ENCODE measurements at places on chromosomes 5 and 9.

- no peaks in the 10 kb centered on the region for H3K36me3 ChIP-seq
- no peak overlapping the region for H3K4me3 ChIP-seq
- no peak for DNase-seq
- H3K4me1 ChIP-seq = no peaks in the 10 kb centered on the region
- H3K27me3 ChIP-seq = no peaks in the 10 kb centered on the region
Measured at GRCh38 chr5:50576686-50577256, 89.7 kb upstream of the PARP8 start.

- H3K4me1 ChIP-seq = peaks cover 33% of the 10 kb centered on the region
- H3K27ac ChIP-seq = peak overlapping the region; percentile 66
- no peaks in the 10 kb centered on the region for H3K27me3 ChIP-seq
- H3K36me3 ChIP-seq = no peaks in the 10 kb centered on the region
- DNase-seq = no peak
- no peak overlapping the region for H3K4me3 ChIP-seq
Measured at GRCh38 chr5:140038373-140038957, 4.6 kb downstream of the NRG2 start.

DNA sequence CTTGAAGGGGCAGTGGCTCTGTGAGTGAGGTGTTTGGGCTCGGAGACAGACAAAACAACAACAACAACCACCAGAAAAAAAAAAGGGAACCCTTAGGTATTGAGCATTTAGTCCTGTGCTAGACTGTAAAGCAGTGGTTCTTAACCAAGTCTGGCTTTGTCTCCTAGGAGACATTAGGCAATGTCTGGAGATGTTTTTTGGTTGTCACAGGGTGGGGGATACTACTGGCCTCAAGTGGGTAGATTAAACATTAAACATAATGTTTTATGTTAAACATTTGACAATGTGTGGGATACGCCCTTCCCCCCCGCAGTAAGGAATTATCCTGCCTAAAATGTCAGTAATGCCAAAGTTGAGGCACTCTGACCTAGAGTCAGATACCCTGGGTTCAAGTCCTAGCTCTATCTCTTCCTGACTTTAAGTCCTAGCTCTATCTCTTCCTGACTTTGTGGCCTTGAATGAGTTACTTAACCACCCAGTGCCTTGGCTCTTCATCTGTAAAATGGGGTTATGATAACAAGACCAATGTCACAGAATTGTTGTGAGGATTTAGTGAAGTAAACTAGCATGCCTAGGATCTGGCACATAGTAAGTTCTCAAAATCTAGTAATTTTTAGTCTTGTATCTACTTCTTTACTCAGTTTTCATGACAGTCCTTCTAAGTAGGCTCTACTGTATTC is 1.8 kb downstream of the TRIM32 start:
- peaks cover 64% of the 10 kb centered on the region for H3K4me1 ChIP-seq
- no peak overlapping the region for H3K27ac ChIP-seq
- no peaks in the 10 kb centered on the region for H3K27me3 ChIP-seq
- no peak overlapping the region for H3K4me3 ChIP-seq
- DNase-seq = no peak
- H3K36me3 ChIP-seq = no peaks in the 10 kb centered on the region

DNA sequence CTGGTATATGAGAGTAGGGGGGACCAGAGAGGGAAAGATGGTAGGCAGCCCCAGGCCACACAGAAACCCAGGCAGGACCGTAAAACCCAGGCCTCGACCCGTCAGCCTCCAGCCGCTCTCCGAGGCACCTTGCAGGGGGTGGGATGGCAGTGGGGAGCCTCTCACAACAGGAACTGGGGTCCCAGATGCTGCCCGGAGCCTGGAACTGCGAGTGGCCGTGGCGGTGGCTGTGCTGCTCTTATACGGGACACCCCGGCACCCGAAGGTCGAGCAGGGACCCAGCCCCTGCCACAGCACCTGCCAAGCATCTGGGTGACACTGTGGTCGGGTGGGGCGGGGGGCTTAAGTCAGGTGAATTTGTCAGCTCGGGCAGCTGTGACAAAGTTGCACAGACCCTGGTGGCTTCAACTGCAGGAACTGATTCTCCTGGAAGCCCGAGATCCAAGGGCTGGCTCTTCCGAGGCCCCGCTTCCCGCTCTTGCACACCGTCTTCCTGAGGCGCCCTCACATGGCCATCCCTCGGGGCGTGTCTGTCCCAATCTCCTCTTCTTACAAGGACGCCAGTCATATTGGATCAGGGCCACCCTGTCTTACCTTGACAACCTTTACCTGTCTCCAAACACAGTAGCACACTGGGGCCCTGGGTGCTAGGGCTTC is 47.6 kb upstream of the EGFL7 start:
- peak overlapping the region; percentile 32 for H3K27ac ChIP-seq
- no peaks in the 10 kb centered on the region for H3K36me3 ChIP-seq
- no peak overlapping the region for H3K4me3 ChIP-seq

- H3K27me3 ChIP-seq = peaks cover 71% of the 10 kb centered on the region
- H3K36me3 ChIP-seq = no peaks in the 10 kb centered on the region
- peaks cover 68% of the 10 kb centered on the region for H3K4me1 ChIP-seq
- DNase-seq = no peak
- H3K27ac ChIP-seq = no peak overlapping the region
Measured at GRCh38 chr9:130662099-130662969, 2.1 kb upstream of the PRDM12 start.

- DNase-seq = no peak
- no peaks in the 10 kb centered on the region for H3K27me3 ChIP-seq
- H3K36me3 ChIP-seq = no peaks in the 10 kb centered on the region
- H3K4me3 ChIP-seq = no peak overlapping the region
- no peak overlapping the region for H3K27ac ChIP-seq
Measured at GRCh38 chr9:20863945-20864344, 167.5 kb downstream of the HACD4 start.

DNA sequence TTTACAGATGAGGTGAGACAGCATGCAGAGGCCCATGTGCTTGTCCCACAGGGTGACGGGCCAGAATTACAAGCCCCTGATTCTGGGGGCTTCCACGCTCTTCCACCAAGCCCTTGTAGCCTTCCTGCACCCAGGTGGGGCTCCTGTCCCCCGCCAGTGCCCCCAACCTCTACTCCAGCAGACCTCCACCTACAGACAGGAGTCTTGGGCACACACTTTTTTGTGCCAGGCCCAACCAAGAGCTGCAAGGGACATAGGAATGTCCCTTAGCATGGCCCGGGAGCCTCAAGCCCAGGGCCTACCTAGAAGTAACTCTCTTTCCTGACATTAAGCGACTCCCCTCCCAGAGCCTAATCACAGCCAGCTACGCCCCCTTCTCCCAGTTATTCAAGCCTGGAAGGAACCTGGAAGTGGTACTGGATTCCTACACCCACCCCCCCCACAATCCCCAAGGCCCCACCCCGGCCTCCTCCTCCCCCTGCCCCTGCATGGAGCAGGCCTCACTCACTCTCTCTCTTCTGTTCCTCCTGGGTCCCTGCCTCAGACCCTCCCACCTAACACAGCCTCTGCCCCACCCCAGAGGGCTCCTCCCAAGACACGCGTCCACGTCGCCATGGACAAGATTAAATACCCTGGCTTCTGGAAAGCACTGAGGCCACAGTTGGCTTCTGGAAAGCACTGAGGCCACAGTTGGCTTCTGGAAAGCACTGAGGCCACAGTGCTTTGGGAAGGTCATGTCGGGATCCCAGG is 30.5 kb downstream of the ADAMTS2 start:
- no peak for DNase-seq
- H3K4me3 ChIP-seq = no peak overlapping the region
- H3K36me3 ChIP-seq = no peaks in the 10 kb centered on the region
- H3K27me3 ChIP-seq = no peaks in the 10 kb centered on the region
- H3K27ac ChIP-seq = no peak overlapping the region

GRCh38 chr5:111945535-111945934 is 188.5 kb upstream of the NREP start:
- no peaks in the 10 kb centered on the region for H3K4me1 ChIP-seq
- H3K27ac ChIP-seq = no peak overlapping the region
- no peaks in the 10 kb centered on the region for H3K27me3 ChIP-seq

GRCh38 chr9:92440751-92441046 is 16.4 kb upstream of the OMD start:
- H3K4me1 ChIP-seq = no peaks in the 10 kb centered on the region
- no peaks in the 10 kb centered on the region for H3K36me3 ChIP-seq
- no peaks in the 10 kb centered on the region for H3K27me3 ChIP-seq
- H3K27ac ChIP-seq = no peak overlapping the region
- no peak overlapping the region for H3K4me3 ChIP-seq
- DNase-seq = no peak

DNA sequence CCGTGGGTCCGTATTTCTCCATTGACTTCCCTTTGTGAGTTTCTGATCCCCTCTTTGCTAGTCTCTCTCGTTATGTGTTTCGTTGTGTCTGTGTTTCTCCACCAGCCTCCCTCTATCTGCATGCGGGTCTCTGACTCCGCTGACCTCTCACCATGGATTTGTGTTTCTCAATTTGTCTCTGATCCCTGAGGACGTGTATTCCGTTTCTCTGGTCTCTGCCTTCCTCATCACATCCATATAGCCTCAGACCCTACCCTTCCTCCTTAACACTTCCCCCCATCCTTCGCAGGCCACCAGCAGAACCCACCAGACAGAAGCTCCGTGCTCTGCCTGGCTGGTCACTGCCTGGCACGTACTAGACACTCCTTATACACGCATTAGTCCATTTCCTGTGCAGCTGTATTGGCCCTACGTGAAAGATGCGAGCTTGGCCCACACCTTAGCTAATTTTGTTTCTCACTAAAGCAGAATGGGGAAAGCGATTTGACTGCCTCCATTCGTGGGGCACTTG is 631 bp downstream of the B4GALT7 start:
- no peaks in the 10 kb centered on the region for H3K27me3 ChIP-seq
- peaks cover 6% of the 10 kb centered on the region for H3K36me3 ChIP-seq
- H3K4me3 ChIP-seq = peak overlapping the region; percentile 79
- peaks cover 33% of the 10 kb centered on the region for H3K4me1 ChIP-seq

DNA sequence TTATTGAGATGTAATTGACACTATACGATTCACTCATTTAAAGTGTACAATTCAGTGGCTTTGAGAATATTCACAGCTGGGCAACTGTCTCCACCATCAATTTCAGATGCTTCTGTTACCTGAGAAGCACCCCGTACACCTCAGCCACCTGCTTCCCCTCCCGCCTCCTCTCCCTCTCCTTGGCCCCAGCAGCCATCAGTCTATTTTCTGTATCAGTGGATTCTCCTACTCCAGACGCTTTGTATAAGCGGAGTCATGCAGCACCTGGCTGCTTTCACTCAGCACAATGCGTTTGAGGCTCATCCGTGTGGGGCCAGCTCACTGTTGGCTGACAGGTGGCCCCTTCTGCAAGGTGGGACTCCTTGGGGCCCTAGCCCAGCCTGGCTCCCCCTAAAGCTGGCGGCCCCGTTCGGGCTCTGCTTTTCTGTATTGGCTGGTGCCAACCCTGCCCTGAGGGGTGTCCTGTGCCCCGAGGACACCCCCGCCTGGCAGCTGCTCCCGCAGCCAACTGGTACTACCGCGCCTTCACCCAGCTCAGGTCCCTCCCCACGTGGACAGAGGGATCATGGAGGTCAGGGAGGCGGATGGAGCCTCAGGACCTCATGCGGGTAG is 124.4 kb upstream of the COL5A1 start:
- no peak for DNase-seq
- H3K4me3 ChIP-seq = no peak overlapping the region
- no peak overlapping the region for H3K27ac ChIP-seq
- H3K27me3 ChIP-seq = no peaks in the 10 kb centered on the region
- no peaks in the 10 kb centered on the region for H3K4me1 ChIP-seq

DNA sequence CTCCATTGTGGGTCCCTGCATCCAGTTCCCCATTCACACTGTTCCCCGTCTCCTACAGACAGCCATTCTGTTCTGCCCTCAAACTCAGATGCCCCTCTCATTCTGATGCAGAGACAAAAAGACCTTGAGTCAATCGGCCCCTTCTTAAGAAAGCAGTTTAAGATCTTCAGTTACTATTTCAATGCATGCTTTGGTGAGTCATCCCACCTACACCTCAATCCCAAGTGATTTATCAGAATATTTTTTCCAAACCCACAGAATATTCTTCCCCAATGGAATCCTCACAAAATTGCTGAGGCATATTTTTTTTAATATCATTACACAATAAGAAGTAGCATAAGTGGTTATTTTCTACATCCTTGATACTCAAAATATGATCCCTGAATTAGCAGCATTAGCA is 92.4 kb upstream of the SLC1A1 start:
- no peak for DNase-seq
- no peak overlapping the region for H3K27ac ChIP-seq
- no peak overlapping the region for H3K4me3 ChIP-seq
- no peaks in the 10 kb centered on the region for H3K27me3 ChIP-seq
- H3K4me1 ChIP-seq = no peaks in the 10 kb centered on the region

DNA sequence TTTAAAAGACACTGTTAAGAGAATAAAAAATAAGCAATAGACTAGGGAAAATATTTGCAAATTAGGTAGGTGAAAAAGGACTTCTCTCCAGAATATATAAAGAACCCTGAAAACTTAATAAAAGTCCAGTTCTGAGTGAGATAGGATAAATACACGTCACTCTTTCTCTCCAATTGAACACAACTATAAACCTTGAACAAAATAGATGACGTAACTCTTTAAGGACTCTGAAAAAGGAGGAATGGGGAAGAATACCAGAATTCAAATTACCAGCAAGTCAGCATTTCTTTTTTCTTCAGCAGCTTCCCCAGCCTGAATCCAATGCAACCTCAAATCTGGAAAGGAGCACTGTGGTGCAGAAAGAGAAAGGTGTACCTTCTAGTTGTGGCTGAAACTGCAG is 6.8 kb upstream of the WDR41 start:
- no peak overlapping the region for H3K4me3 ChIP-seq
- no peaks in the 10 kb centered on the region for H3K4me1 ChIP-seq
- no peak overlapping the region for H3K27ac ChIP-seq
- no peak for DNase-seq
- H3K27me3 ChIP-seq = no peaks in the 10 kb centered on the region

- no peak overlapping the region for H3K27ac ChIP-seq
- no peaks in the 10 kb centered on the region for H3K27me3 ChIP-seq
- H3K4me3 ChIP-seq = no peak overlapping the region
Measured at GRCh38 chr5:155728146-155728856, 598.7 kb upstream of the SGCD start.

DNA sequence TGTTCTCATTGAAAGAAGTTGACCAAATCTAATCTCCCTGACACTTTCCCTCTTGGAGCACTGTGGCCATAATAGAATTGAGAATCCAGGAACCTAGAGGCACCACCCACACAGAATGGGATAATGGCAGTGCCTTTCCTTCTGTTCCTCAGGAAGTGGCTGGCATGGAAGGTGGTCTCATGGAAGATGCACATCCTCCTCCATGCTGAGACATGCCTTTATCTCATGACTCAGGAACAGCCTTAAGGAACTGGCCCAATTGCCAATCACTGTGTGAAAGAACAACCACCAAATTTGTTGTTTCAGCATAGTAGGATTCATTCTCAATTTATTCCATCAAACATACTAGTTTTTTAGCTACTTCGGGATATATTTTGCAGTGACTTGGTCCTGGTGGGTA is 137.5 kb upstream of the RASGRF2 start:
- H3K36me3 ChIP-seq = no peaks in the 10 kb centered on the region
- H3K27ac ChIP-seq = no peak overlapping the region
- H3K27me3 ChIP-seq = no peaks in the 10 kb centered on the region
- DNase-seq = no peak
- H3K4me3 ChIP-seq = no peak overlapping the region

- H3K36me3 ChIP-seq = no peaks in the 10 kb centered on the region
- H3K4me1 ChIP-seq = peaks cover 10% of the 10 kb centered on the region
- no peak overlapping the region for H3K4me3 ChIP-seq
- no peaks in the 10 kb centered on the region for H3K27me3 ChIP-seq
- no peak for DNase-seq
- H3K27ac ChIP-seq = no peak overlapping the region
Measured at GRCh38 chr5:115573133-115573532, 28.6 kb upstream of the FEM1C start.

GRCh38 chr5:160837749-160838593 is 14.0 kb downstream of the ATP10B start:
- DNase-seq = no peak
- no peak overlapping the region for H3K27ac ChIP-seq
- H3K27me3 ChIP-seq = no peaks in the 10 kb centered on the region
- H3K4me1 ChIP-seq = peaks cover 13% of the 10 kb centered on the region
- no peaks in the 10 kb centered on the region for H3K36me3 ChIP-seq
- H3K4me3 ChIP-seq = no peak overlapping the region

Measured in body of pancreas (tissue), 4 donors.